Left renal cortex interstitium (tissue), 4 donors: ENCODE measurements at places on chromosomes 13 and 19. TPM values are rescaled to one million over a fixed set of nuclear protein-coding genes. Genes with fewer than 3 reads are reported as not detected.

CCNA1 gene
- 1.1 TPM for polyA plus RNA-seq

SHISA2 gene
- 59.0 TPM for polyA plus RNA-seq

ZNF837 gene
- polyA plus RNA-seq: 7.1 TPM

KLF2 gene
- polyA plus RNA-seq: 31.6 TPM

GPI gene
- 179 TPM for polyA plus RNA-seq

SMIM44 gene
- polyA plus RNA-seq: not detected

GRCh38 chr13:56886398-56886797, 254.3 kb upstream of the PRR20A start:
- no peak for DNase-seq

GRCh38 chr13:75216038-75216437, 265.9 kb downstream of the TBC1D4 start:
- DNase-seq: no peak

- DNase-seq: no peak
These were observed 62.7 kb downstream of the TSHZ3 start for GRCh38 chr19:31286491-31286890.

DNA sequence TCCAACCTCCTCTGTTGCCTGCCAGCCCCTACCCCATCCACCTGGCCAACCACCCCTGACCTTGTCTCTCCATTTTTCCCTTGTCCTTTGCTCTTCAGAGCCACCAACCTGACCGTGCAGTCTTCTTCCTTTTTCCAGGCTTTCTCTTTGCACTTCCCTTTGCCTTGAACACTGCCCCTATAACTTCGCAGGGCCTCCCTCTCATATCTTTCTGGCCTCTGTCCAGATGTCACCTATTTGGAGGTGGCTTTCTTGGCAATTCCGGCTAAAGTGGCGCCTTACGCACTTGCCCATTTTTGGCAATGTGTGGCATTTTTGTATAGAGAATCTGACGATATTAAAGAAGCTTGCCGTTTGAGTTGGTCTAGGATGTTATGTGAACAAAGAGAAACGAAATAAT, 844 bp downstream of the ZNF543 start:
- no peak for DNase-seq

DNA sequence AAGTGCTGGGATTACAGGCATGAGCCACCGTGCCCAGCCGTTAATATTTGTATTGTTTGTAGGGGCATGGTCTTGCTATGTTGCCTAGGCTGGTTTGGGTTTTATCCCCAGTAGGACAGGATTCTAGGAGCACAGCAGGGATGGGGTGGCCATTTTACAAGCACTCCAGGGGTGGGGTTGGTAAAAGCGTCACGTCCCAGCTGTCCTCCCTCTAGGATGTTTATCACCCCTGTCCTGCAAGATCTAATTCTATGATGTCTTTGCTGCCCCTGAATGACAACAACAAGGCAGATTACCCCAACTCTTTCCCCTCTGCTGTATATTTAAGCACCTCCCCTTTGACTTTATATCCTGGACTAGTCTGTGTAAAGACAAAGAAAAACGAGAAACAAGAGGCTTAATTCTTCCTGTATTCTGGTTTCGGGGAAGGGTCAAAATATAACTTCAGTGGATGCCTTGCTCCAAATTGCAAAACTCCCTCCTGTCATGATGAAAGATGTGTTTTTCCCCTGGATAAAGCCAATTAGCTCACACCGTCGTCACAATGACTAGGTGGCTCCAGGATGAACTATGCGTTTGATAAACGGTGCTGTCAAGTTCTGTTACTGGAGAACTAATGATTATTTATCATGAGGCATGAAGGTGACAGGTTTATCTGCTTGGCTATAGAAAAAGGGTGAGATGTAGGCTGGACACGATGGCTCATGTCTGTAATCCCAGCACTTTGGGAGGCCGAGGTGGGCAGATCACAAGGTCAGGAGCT, 27.8 kb upstream of the OR1M1 start:
- peak; percentile 82 for DNase-seq

DNA sequence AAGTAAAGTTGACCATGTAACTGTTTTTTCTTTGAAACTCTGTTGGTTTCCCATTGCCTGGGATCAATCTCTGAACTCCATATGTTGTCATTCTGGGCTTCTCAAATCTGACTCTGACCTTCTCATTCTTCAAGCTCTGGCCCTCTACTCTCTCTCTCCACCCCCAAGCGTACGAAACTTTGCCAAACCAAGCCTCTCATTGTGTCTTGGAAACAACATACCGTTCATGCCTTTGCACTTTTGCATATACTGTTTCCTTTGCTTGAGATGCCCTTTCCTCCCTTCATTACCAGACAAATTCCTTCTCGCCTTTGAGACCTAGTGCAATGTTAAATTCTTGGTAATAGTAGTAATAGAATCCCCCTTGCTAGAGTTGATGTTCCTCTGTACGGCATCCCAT, 113.7 kb downstream of the OLFM4 start:
- DNase-seq: no peak

- DNase-seq: no peak
These were observed 23.5 kb downstream of the SLAIN1 start for GRCh38 chr13:77720988-77721387.

DNA sequence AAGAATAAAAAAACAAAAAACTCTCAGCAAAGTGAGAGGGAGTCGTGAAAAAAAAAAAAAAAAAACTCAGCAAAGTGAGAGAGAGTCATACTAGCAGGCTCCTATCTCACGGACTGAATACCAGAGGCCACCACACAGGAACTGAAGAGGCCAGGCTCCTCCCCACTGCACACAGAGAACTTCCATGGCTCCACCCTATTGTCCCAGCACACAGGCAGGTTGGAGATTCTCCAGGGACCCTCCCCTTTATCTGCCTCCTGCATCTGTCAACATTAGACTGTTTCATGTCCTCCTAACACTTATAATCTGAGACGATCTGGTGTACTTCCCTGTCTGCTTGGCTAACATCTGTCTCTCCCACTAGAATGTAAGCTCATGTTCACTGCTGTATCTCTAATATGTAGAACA, 37.0 kb upstream of the FARP1 start:
- no peak for DNase-seq

DNA sequence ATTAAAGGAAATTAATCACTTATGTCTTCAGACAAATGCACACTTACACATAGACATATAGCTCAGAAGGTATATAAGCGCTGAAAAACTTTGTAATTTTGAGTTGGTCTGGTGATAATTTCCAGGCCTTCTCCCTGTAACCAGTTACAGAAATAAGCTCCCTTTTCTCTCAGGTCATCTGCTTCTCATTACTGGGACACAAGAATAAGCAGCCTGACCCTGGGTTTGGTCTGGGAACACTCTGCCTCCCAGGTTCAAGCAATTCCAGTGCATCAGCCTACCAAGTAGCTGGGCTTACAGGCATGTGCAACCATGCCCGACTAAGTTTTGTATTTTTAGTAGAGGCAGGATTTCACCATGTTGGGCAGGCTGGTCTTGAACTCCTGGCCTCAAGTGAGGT, 274.5 kb downstream of the LMO7 start:
- no peak for DNase-seq
